Activated CD4-positive, alpha-beta T cell treated with anti-CD3 and anti-CD28 coated beads, Interleukin-2, amount 50 U/mL, for 48 hours (primary cell): ENCODE measurements at places on chromosomes 2 and 18.

- no peak for DNase-seq
Observed at GRCh38 chr2:72126186-72127100, 21.2 kb downstream of the CYP26B1 start.

DNA sequence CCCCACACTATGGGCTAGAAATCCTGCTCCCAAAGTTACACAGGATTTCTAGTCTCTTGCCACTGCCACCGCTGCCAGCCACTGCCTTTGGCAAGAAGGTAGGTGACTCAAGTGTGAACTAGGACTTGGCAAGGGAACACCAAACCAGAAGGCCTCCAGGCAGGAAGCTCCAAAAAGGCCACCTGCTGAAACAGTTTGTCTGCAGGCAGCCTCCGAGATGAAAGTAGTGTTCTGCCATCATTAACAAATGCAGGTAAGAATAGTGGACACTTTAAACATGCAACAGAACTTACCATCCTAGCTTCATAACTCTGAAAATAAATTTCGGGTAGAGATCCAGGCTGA is 3.9 kb downstream of the ANKRD44 start:
- DNase-seq: peak; percentile 47

DNA sequence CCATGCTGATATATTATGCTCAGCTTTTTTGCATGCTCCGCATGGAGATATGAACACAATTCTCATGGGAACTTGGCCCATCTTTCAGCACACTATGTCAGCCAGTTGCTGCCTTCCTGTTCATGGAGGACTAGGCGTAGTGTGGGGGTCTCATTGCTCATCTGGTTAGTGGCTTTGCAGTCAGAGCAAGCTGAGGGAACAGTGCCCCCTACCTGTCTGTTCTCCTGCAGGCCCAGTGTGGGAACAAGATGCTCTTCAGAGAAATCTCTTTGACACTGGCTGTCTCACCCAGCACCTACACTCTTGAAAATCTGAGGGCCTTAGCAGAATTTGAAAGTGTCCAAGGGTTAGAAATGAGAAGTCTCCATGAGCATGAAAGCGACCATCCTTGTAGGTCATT is 47.1 kb downstream of the SPTBN1 start:
- DNase-seq: peak; percentile 29

DNA sequence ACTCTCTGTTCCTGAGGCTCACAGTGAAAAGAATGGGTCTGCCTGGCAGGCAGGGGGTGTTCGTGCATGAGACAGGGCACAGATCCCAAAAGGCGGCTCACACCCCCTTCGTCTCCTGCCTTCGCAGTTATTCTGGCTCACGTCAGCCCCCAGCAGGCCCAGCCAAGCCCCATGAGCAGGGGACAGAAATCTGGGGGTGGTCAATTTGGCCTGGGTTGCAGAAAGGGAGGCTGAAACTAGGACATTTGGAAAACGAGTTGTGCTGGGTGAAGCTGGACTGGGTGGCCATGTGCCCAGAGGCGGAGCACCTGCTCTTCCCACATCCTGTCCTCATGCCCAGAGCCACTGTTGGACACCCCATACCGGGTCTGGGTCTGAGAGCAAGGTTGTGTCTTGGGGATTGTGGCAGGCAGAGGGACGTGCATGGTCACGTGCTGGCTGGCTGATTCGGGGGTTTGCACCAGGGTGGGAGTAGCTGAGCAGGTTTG is 99.0 kb upstream of the MCFD2 start:
- no peak for DNase-seq

DNA sequence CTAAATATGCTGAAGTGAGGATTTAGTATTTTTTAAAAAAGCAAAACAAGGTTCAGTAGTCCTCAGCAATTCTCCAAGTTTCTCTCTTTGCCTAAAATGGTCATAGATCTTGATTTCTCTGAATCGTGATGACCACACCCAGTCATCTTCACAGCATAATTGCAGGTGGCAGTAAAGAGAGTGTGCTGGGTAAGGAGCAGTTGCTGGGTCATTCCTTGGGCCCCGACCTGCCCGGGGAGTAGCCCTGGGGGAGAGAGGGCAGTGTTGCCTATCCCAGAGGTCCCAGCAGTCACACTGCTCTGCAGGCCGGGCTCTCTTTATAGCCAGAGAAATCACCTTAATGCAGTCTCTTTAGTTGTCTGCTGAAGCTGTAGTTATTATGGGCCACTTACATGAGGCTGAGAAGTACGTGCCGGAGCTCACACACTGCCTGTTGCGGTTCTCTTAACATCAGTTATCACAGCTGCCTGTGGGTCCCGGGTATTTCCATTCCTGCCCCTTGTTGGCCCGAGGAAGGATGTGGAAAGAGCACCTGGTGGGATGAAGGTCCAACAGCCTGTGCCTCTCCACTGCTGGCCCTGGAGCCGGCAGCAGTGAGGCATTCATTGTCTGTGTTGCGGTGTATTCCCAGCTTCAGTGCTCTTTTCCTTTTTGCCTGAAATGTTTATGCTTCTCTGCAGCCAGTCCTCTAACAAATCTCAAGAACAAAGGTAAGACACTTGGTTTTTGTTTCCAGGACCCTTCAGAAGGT is 230.1 kb downstream of the ALPK2 start:
- no peak for DNase-seq

DNA sequence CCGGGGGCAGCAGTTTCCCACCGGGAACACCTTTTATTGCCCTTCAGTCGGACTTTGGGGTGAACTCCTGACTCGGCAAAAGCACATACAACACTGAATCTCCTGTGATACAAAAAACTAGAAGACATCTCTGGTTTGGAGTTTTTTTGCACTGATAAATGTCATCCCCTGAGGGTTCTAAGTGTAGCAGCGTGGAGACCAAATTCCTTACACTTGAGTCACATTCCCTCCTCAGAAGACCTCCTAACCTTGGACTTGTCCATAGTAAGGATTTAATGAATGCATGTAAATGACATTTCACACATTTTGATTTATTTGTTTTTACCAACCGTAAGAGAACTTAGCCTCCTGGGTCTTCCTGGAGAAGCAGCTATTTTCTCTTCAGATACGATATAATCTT is 54.0 kb upstream of the GPR45 start:
- DNase-seq: no peak

GRCh38 chr2:236610991-236611821 is 41.6 kb downstream of the ACKR3 start:
- no peak for DNase-seq

- no peak for DNase-seq
Observed at GRCh38 chr2:49111006-49111405, 43.3 kb downstream of the FSHR start.

GRCh38 chr18:48733643-48734253 is 194.9 kb downstream of the CTIF start:
- DNase-seq: no peak

GRCh38 chr18:7733642-7734041 is 166.5 kb downstream of the PTPRM start:
- no peak for DNase-seq

DNA sequence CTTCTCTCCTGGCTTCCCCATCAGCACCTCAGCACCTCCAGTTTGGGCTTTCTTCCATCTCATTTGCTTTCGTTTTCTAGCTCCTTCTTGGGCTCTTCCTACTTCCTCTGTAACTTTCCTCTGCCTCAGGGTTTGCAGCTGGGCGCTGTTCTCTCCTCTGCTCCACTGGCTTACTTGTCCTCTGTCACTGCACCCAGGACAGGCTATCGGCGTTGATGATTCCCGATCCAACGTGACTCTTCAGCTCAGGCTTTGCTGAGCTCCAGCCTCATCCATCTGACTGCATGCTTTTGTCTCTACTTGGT is 362.4 kb downstream of the CYRIA start:
- no peak for DNase-seq

- DNase-seq: no peak
Observed at GRCh38 chr2:62604336-62604735, 98.3 kb upstream of the TMEM17 start.

DNA sequence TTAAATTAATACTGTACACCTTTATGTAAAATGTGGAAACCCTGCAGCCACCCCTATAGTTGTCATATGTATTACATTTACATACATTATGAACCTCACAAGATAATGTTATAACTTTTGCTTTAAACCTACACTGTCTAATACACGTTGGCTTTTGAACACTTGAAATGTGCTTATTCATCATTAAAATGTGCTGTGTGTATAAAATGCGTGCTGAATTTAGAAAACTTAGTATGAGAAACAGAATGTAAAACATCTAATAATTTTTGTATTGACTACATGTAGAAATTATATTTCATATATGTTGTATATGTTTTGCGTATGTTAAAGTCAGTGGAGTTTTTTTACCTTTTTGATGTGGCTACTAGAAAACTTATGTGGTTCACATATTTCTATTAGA is 68.8 kb downstream of the MAPRE2 start:
- DNase-seq: no peak

DNA sequence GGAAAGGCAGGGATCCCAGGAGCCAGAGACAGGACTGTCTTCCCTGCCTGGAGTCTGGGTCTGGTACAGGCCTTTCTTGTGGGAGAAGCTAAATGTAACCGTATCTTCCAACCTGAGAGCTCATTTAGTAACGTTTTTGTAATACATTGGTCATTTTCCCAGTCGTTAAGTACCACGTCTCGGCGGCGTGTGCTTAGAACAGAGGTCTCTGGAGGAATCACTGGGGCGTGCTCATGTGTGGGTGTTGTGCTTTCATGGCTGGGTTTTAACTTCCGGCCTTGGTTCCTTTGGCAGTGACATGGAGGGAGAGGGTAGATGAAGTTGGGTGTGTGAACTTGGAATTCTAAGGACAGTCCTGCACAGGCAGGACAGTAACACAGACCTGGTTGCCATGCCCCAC is 79.7 kb downstream of the NCK2 start:
- no peak for DNase-seq

GRCh38 chr18:9993521-9994025 is 79.8 kb downstream of the VAPA start:
- DNase-seq: no peak

GRCh38 chr2:240111253-240111652 is 24.9 kb downstream of the COPS9 start:
- DNase-seq: no peak

GRCh38 chr2:64825831-64826491 is 163.2 kb upstream of the SLC1A4 start:
- no peak for DNase-seq

DNA sequence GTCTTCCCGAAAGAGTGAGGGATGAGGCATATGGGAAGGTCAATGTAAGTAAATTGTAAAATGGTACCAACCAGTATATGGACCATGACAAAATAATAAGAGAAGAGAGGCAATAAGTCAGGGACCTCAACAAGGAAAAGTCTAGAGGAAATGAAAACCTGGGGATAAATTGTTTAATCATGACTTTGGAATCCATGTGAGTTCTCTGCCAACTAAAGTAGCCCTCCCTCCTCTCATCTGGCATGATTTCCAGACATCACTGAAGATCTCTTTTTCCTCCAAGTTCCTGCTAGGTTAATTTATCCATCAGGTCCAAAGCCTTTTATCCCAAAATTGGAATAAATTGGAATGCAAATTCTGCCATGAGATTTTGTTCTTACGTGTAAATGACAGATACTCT is 417.9 kb downstream of the NRXN1 start:
- DNase-seq: no peak

GRCh38 chr2:7900593-7900992 is 781.3 kb upstream of the ID2 start:
- DNase-seq: no peak

- no peak for DNase-seq
Observed at GRCh38 chr2:234438305-234438977, 58.4 kb downstream of the ARL4C start.

- DNase-seq: no peak
Observed at GRCh38 chr2:44753552-44754285, 187.8 kb upstream of the SIX3 start.

- DNase-seq: no peak
Observed at GRCh38 chr2:153100151-153100550, 378.4 kb downstream of the RPRM start.

DNA sequence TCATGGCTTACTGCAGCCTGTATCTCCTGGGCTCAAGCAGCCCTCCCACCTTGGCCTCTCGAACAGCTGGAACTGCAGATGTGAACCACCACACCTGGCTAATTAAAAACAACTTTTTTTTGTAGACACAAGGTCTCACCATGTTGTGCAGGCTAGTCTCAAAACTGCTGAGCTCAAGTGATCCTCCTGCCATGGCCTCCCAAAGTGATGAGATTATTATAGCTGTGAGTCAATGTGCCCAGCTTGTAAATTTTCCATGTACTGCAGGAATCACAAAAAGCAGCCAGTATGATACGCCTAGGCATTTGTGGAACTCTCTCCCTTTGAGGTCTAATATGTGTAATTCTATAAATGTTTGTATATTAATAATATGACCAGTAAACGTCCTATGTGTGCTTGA is 59.9 kb downstream of the MSH6 start:
- DNase-seq: no peak

- no peak for DNase-seq
Observed at GRCh38 chr18:9015689-9016088, 86.8 kb upstream of the NDUFV2 start.

- DNase-seq: no peak
Observed at GRCh38 chr18:10169064-10169562, 255.3 kb downstream of the VAPA start.

DNA sequence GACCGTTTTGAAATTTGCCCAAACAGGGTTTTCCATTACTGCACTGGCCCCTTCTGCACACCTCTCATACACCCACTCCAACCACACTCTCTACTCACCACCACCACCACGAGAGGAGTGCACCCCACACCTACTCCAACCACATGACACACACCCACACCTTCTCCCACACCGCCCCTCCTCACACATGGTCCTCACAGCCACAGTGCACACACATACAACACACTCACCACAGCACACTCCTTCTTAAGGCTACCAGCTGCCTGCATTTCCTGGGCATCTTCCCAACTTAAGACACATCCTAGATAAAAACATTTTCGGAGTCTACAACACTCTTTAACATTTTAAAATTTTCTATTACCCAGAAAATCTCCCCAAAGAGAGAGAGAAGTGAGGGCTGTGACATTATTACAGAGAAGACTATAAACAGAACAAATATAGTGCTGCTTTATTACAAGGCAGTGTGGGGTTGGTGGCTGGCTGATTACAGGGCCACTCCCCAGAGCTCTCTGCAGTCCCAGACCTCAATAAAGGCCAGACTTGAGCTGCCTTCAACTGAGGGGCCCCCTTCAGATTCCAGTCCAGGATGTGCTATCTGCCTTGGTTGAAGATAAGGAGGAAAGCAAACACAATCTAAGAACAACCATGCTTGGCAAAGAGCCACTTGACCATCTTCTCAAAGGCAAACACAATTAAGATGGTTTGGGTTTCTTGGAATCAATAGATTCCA is 36.1 kb downstream of the NHEJ1 start:
- DNase-seq: no peak

- no peak for DNase-seq
Observed at GRCh38 chr2:136215908-136216472, 98.0 kb upstream of the CXCR4 start.

DNA sequence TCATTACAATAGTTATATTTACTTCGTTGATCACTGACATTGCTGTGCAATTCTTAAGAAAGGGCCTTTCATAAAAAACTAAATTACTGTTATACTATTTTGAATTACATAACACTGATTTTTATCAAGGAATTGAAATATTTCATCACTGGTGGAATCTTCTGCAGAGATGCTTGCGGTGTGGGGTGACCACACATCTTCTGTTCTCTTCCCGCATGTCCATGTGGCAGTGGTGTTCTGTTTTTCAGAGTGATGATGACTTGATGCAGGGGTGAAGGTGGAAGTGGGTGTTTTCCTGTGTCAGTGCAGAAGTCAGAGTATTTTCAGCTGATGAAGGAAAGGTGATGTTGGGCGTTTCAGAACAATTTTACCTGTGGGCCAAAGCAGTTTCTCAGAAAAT is 7.0 kb downstream of the CNDP2 start:
- DNase-seq: no peak
